ENCODE measurements at places on chromosomes 12 and 14.

GRCh38 chr12:112905451-112906089 is 1.2 kb upstream of the OAS1 start:
- no peak for DNase-seq

DNA sequence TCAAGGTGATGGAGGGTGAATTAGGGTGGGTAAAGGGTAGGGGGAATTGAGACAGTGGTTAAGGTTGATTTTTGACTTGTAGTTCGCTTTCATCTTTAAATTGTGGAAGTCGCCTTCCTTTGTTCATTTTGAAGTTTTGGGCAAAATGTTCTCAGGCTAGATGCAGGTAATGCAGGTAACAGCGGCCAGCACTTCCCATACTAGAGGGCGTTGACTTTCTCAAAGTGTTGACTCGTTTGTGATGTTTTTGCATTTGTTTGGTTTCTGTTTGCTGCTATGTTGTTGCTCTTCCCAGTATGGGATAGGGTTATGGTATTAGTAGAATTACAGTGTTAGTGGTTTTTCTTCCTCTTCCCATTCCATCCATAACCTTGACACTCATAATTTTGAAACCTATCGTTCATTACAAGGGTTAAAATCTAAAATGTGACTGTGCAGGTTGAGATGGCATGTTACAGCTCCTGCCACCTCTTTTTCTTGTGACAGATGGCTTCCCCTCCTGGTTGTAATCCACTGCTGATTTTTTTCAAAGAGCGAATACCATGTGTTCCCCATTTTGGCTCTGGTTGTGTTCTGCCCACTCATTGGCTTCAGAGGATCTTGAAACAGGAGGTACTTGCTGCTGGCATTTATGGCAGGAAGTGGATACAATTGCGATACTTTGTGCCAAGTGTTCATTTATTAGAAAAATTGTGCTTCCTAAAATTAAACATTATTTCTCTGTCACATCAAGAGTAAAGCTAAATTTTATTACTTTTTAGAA is 57.1 kb downstream of the ERC1 start:
- DNase-seq, result no peak

DNA sequence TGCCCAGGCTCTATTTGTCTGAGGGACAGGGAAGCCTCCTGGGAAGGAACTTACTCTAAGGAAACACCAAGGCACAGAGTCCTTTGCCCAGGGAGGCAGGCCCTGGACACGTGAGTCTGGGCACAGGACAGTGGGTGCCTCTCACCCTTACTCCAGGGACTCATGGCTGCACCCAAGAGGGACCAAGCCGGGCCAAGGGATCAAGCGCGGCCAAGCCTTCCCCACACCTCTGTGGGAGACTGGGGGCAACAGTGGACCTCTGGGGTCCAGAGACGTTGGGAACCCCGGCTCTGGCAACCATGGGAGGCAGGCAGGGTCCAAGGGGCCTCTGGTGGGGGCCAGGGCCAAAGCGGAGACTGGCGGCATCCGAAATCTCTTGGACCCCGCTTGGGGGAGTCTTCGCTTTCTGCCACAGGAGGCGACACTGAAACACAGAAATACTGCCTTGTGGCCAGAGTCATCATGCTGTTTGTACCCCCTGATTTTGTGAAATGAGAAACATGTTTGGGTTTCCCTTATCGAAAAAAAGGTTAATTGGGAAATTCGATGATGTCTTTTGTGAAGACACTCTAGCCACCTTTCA is 51.7 kb upstream of the BCL11B start:
- DNase-seq, result no peak

DNA sequence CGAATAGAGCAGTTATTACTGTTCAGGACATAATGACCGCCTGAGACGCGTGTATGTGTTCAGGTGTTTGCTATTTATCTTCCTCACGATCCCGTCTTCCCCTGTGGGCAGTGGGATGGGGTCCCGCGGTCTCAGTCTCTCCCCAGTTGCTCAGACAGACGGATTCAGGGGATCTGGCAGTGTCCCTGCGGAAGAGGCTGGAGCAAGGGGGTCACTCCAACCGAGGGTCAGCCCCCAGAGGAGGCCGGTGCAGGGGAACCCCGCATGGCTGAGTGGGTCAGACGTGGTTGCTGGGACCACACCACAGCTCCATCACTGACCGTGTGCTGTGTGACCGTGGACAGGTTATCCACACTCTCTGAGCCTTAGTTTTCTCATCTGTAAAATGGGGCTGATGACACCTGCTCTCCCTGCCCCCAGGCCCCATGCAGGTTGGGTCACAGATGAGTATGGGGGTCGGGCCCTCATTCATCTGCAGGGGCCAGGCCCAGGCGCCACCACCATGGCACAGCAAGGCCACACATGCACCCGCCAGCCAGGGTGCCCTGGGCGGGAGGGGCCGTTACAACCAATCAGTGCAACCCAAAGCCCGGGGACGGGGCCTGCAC is 5.2 kb downstream of the MMP17 start:
- no peak for DNase-seq

- DNase-seq, result no peak
Measured at GRCh38 chr12:28162697-28163096, 27.6 kb upstream of the CCDC91 start.

GRCh38 chr14:99822800-99823455 is 29.7 kb downstream of the EML1 start:
- DNase-seq, result no peak

- DNase-seq, result no peak
Measured at GRCh38 chr12:99453836-99454538, 193.6 kb upstream of the GARIN6 start.

GRCh38 chr12:67450441-67450840 is 181.3 kb downstream of the CAND1 start:
- no peak for DNase-seq

DNA sequence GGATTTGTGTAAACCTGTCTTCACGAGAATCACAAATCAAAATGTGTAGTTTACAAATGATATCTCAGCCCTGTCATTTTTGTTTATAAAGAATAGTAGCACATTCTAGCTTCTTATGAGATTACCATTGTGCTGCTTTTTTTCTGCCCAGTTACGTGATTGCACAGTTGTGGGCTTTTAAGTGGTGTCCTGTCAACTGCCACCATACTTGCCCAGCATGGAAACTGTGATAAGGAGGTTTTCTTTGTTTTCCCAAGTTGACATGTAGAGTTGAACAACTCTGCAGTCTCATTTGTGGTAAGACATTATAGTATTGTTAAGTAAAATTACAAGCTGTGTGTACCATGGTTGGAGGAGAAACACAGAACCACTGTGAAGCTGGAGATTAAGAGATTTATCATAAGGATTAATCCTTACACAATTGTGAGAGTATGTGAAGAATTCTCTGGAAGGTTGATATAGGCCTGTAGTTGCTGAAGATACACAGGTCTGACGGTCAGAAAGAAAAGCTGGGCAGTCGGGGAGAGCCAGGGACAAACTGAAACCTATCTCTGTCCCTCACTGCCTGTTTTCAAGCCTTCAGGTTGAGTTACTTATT is 12.2 kb downstream of the CHURC1 start:
- no peak for DNase-seq

DNA sequence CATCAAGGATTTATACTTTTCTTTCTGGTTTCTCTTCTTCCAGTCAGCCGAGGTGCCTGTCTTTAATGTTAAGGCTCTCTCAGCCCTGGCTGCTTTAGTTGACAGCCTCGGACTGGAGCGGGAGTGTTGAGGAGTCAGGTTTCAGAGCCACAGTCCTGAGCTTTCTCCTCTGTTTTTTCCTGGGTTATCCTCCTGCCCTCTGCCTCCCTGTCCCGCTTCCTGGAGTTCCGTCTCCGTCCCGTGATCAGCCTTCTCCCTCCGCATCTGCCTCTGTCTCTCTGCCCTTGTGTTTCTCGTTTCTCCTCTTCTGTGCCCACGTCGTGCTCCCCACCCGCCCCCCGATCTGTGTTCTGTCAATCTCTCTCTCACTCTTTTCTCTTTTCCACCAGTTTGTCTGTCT is 33.0 kb downstream of the IQSEC3 start:
- no peak for DNase-seq

DNA sequence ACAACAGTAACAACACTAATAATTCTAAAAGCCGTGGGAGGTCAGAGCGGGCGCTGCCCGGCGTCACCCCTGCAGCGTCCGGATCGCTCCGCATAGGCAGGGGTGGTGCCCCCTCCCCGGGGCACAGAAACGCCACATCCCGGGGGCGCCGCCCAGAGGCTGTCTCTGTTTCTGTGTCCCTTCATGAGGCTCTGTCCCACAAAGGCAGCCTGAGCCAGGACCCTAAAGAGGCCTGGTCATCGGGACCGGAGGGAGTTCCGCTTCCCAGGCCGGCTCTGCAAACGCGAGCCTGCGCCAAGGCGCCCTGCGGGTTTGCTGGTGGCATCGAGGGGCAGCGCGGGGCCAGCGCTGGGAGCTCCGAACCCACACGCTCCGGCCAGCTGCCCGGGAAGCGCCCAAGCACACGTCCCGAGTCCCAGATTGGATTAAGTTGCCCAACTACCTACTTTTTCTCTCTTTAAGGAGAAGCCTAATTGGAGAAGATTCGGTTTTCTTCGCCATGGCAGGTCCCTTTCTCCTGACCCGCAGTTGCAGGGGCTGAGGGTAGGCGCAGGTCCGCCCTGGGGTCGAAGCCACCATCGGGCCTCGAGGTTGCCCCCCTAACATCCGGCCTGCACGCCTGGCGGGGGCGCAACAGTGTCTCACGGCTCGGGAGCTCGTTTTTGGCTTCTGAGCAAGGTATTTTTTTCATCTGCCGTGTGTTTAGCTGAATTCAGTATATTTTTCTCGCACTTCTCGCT is 421.7 kb downstream of the VRK1 start:
- DNase-seq, result no peak

DNA sequence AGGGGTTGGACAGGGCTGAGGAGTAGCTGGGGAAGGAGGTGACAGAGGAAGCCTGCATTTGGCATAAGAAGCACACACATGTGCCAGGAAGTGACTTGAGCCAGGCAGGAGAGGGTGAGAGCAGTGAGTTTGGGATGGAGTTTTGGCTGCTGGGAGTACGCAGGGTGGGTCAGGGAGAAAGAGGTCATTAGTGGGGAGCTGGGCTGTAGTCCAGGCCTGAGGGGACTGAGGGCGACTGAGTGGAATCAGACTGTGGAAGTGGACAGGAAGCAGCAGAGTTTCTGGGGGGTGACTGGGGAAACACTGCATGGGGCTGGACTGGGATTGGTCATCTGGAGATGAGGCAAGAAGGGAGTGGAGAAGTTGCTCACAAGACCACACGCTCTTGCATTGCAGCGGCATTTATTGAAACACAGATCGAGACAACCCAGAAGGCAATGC is 7.6 kb downstream of the KRT85 start:
- DNase-seq, result no peak
